ENCODE measurements at places on chromosomes 6 and 20.

- no peak for DNase-seq
These were observed 104.1 kb downstream of the TCP11 start for GRCh38 chr6:35036828-35037663.

GRCh38 chr6:107504270-107505026 is 14.5 kb downstream of the SOBP start:
- no peak for DNase-seq

DNA sequence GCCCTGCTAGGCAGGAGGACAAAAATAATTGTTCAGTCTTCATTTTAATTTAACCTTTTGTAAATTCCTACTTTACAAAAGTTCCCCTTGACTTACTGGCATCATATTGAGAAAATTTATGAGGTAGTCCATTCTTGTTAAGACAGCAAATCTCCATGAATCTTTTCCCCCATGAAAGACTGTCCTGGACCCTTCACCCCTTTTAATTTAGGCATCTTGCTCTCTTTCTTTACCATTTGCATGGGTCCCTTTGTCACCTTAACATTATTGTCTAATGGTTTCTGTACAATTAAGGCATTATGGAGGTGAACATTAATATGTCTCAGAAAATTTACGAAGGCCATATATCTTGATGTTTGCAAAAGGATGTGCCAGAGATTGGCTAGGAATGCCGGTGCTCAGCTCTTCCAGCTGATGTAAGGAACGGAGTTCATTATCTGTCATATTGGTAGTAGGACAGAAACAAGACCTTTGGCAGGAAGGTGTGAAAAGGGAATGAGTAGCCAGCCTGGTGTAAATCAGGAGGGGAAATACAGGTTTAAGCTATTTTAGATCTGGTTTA is 382.8 kb upstream of the TSHZ2 start:
- DNase-seq = no peak

DNA sequence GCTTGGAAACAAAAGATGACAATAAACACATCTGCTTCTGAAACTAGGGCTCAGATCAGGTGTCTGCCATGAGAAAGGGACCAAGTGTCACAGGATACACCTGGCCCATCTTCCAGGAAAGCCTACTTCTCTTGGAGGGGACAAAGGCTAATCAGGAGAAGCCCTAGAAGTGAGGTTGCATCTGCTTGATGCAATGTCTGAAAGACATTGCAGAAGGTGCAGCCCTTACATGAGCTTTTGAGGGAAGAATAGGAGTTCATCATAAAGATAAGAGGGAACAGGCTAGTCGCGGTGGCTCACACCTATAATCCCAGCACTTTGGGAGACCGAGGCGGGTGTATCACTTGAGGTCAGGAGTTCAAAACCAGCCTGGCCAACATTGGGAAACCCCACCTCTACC is 2.5 kb upstream of the BTN1A1 start:
- DNase-seq = no peak

GRCh38 chr6:104252276-104252675 is 607.4 kb downstream of the HACE1 start:
- peak; percentile 21 for DNase-seq

DNA sequence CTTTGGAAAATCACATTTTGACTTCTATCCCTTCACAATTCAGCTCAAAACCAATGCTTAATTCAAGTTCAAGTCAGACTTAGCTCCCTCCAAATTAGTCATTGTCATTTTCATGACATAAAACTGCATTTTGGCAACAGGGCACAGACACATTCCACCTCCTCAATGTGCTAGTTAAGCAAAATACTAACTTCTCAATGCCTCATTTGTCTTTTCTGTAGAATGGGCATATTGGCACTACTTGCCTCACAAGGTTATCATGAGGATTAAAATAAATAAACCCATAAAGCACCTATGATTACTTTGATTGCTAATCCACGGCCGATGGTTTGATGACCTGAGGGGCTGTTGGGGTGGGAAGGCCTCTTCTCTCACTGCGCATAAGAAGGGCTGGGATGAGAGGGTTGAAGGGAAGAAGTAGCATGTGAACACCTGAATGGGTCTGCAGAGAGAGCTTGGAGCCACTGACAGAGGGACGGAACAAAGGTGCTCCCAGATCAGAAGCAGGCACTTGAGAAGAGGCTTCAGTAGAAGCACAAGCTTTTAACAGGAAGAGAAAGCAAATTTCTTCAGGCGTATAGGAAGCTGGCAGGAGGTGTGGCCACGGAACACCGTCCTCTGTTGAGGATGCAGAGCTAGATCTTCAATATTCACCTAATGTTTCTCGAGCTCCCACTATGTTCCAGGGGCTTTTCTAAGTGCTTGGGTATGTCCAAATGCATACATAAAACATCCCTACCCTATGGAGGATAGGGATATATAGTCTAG is 11.7 kb upstream of the TBC1D7 start:
- no peak for DNase-seq

- DNase-seq = no peak
These were observed 109.6 kb downstream of the SCAF8 start for GRCh38 chr6:154842833-154843232.

GRCh38 chr6:111927321-111927720 is 54.1 kb upstream of the FYN start:
- DNase-seq = no peak

- DNase-seq = no peak
These were observed 120.7 kb downstream of the DHX35 start for GRCh38 chr20:39082622-39083398.

DNA sequence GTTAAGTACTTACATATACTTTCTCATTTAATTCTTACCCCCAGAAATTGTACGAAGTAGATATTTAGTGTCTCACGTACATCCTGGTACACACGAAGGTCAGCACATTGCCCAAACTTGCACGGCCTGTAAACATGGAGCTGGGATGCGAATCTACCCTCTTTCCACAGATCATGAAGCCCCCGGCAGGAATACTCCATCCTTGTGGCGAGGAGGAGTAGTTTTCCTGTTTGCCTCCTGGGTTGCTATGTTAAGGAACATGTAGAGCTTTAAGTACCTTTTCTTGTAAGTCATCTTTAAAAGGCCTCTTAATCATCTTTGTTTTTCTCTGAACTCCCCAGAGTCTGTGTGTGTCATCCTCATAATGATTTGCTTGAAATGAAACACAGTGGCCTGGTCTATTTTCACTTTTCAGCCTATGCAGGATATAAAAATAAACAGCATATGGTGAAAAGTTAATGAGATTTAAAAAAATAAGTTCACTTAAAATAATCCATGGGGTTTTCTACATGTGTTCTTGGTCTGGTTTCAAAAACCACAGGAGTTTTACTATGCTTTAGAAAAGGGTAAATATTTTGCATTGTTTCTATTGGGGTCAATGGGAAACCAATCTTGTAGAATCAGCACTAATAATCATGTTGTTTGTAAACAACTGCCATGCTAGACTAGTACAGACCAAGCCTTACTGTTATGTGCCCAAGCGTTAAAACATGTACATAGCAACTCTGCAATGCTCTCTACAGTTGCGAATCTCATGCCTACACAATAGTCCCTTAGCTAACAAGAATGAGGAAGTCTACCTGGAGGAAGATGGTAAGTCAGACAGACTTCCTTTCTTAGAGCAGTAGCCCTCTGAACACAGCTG is 9.3 kb upstream of the ARID1B start:
- no peak for DNase-seq

DNA sequence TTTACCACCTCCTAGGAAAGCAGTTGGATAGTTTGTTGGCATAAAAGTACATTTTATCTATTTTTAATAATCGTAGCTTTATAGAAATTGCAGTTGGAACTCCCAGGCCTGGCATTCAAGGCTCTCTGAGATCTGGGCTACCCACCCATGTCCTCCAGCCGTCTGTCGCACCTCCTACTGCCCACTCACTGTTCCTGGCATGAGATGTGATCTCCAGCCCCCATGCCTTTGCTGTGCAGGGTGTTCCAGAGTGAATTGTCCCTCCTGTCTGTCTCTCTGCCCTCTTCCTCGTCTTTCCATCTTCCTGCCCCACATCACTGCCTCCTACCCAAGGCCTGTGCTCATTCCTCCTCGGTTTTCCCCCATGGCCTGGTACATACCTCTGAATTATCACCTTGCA is 50.7 kb downstream of the PTPN1 start:
- peak; percentile 28 for DNase-seq

DNA sequence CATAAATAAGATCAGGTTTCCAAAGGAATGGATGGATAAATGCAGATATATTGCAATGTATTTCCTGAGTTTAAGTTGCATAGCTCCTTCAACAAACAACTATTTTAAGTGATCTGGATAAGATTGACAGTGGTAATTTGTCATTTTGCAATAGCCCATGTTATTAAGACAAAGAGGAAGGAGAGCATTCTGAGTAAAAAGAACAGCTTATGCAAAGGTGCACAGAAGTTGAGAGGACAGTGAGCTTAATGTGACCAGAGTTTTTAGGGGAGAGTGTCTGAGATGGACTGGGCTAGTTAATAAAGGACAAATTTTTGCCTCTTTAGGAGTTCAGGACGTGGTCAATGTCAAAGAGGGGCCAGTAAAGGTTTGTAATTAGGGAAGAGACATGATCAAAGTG is 48.8 kb upstream of the FBXO30 start:
- no peak for DNase-seq

GRCh38 chr6:140204154-140204553 is 829.7 kb upstream of the CITED2 start:
- DNase-seq = no peak

GRCh38 chr6:10205892-10206291 is 209.0 kb downstream of the TFAP2A start:
- DNase-seq = no peak

- DNase-seq = no peak
These were observed 51.7 kb upstream of the SMLR1 start for GRCh38 chr6:130775411-130776012.

GRCh38 chr6:55705451-55706440 is 126.8 kb upstream of the HMGCLL1 start:
- DNase-seq = no peak

GRCh38 chr20:51696304-51697071 is 71.7 kb downstream of the ATP9A start:
- peak; percentile 36 for DNase-seq

DNA sequence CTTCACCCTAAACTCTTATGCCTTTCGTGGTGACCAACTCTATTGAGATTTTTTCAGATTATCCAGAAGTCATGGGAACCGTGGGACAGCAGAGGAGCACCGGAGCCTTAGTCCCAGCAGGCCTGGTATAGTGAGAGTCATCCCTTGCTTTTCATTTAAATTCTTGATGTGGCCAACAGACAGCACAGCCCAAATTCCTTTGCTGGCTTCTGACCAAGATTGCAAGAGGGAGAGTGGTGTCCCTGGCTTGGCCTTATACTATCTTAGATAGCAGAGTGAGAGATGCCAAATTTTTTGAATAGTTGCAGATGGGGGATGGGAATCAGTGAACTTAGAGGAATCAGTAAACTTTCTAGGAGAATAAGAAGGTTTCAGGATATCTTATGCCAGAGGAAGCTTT is 7.8 kb downstream of the STX11 start:
- DNase-seq = peak; percentile 41

DNA sequence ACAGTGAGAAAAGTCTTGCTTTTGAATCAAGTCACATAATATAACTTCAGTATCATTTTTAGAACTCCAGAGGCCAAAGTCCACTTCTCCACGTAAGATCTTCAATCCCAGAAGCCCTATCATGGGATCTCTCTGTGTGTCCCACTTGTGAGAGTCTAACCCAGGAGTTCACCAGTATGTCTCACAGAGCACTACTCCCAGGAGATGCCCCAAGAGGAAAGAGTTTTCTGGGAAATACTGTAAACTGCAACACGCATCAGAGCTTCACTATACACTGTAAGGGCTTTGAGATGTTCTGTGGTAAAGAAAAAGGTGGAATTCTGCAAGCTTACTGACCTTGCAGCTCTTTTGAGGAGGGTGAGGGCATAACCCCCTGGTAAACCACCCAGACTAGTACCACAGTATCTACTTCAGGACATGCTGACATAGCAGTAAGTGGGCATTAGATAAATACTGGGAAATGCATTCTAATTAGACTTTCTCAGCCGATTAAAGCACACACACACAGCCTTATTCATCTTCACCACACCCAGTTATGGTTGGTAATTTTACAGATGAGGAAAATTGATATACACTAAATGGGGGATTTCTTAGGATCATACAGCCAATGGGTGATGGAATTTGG is 12.3 kb downstream of the DCBLD1 start:
- no peak for DNase-seq

DNA sequence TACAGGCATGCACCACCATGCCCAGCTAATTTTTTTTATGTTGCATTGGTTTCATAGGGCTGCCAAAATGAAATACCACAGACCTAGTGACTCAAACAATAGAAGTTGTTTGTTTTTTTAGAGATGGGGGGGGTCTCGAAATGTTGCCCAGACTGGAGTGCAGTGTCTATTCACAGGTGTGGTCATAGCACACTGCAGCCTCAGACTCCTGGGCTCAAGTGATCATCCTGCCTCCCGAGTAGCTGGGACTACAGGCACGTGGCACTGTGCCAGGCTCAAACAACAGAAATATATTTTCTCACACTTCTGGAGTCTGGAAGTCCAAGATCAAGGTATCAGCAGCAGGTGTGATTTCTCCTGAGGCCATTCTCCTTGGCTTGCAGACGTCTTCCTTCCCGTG is 6.6 kb upstream of the SLC16A10 start:
- DNase-seq = no peak

GRCh38 chr20:58224974-58225373 is 3.5 kb downstream of the ANKRD60 start:
- no peak for DNase-seq

DNA sequence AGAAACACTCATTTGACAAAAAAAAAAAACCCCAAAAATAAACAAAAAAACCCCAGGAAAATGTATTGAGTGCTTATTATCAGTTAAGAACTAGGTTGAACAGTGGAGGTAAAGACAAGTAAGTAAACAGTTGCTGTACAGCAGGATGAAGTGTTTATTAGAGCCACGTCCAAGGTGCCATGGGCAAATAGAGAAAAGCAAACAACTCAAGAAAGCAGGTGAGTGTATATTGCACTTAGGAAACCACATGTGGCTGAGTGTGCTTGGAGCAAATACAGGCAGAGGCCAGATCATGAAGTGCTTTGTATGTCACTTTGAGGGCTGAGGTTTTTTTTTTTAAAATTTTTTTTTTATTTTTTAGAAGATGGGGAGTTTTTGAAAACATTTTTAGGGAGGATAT is 98.3 kb downstream of the MACROD2 start:
- no peak for DNase-seq

- peak; percentile 2 for DNase-seq
These were observed 146.8 kb downstream of the RPS12 start for GRCh38 chr6:132961122-132961521.

DNA sequence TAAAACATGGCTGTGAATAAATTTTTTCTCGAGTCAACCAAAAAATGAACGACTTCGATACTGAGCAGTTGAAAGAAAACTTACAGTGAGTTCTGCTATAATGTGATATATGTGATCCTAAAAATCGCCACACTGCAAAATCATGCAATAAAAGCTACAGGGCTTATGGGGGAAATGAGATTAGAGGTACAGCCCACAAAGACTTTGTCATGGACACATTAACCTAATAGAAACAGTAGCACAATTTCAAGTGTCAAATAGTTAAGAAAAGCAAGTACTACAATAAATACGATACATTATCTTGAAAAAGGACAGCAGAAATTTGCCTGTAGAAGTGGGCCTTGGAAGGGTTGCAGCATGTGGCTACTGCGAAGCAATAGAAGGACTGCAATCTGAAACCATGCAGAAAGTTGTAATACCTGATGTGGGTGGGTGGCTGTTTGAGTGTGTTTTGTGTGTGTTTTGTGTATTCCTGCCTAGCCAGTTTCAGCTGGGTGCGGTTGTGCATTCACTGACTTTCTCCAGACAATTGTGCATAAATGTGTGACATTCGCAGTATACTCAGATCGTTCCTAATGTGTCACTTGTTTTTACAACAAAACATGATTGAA is 79.1 kb downstream of the RPP40 start:
- DNase-seq = no peak

GRCh38 chr6:90502381-90502780 is 84.5 kb downstream of the MAP3K7 start:
- DNase-seq = no peak

GRCh38 chr6:84606860-84607259 is 157.5 kb downstream of the TBX18 start:
- DNase-seq = no peak
